Spinal cord (tissue), 10 donors: ENCODE measurements at places on chromosomes 5 and 9. TPM values are rescaled to one million over a fixed set of nuclear protein-coding genes. Genes with fewer than 3 reads are reported as not detected.

The KCNN2 gene
- 17.4 TPM for polyA plus RNA-seq

The MAP1B gene
- 372 TPM for polyA plus RNA-seq

The C5orf24 gene
- 101 TPM for polyA plus RNA-seq

The FAM153A gene
- 8.6 TPM for polyA plus RNA-seq

The LHX3 gene
- 2.7 TPM for polyA plus RNA-seq

The PLAC8L1 gene
- 2.1 TPM for polyA plus RNA-seq

The TICAM2 gene
- polyA plus RNA-seq: 3.8 TPM

The PURA gene
- 14.7 TPM for polyA plus RNA-seq
